Activated T-helper 1 cell treated with anti-CD3 and anti-CD28 coated beads, Interleukin-12 subunit alpha, Interleukin-12 subunit beta, Interleukin-2, Interleukin-4 antibody, amounts not matched to agents 30 ng/mL and 10 ng/mL and 1 ng/mL, durations not matched to agents 14 hours and 24 hours and 36 hours (primary cell): ENCODE measurements at places on chromosomes 2 and 18.

DNA sequence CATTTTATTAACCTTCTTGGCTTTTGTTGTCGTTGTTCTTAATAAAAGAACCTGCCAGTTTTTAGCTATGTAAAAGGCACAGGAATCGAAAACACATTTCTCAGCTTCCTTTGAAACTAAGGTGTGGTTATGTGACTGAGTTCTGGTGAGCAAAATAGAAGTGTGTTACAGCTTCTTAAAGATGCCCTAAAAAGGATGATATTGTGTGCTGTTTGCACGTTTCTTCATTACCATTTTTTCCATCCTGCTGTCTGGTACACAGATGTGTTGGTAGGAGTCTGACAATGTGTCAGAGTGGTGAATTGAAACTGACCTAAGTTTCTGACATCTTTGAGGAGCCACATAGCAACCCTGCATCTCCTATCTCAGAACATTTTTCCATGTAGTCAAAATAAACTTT lies 380.6 kb downstream of the SUCLG1 start:
- no peaks in the 10 kb centered on the region for H3K4me1 ChIP-seq
- DNase-seq = no peak
- H3K36me3 ChIP-seq = no peaks in the 10 kb centered on the region
- peaks cover 5% of the 10 kb centered on the region for H3K27me3 ChIP-seq
- H3K27ac ChIP-seq = no peak overlapping the region

- no peak for DNase-seq
- no peak overlapping the region for H3K4me3 ChIP-seq
- no peak overlapping the region for H3K27ac ChIP-seq
Measured at GRCh38 chr2:51510303-51510702, 478.4 kb upstream of the NRXN1 start.

GRCh38 chr18:6521803-6522418 lies 107.2 kb upstream of the L3MBTL4 start:
- H3K4me3 ChIP-seq = no peak overlapping the region
- H3K36me3 ChIP-seq = no peaks in the 10 kb centered on the region
- H3K4me1 ChIP-seq = no peaks in the 10 kb centered on the region
- H3K27ac ChIP-seq = no peak overlapping the region
- DNase-seq = peak; percentile 3

GRCh38 chr18:43665105-43665788 lies 388.0 kb upstream of the SYT4 start:
- no peaks in the 10 kb centered on the region for H3K4me1 ChIP-seq
- no peak overlapping the region for H3K27ac ChIP-seq
- H3K4me3 ChIP-seq = no peak overlapping the region
- H3K36me3 ChIP-seq = no peaks in the 10 kb centered on the region
- H3K27me3 ChIP-seq = no peaks in the 10 kb centered on the region
- DNase-seq = no peak

DNA sequence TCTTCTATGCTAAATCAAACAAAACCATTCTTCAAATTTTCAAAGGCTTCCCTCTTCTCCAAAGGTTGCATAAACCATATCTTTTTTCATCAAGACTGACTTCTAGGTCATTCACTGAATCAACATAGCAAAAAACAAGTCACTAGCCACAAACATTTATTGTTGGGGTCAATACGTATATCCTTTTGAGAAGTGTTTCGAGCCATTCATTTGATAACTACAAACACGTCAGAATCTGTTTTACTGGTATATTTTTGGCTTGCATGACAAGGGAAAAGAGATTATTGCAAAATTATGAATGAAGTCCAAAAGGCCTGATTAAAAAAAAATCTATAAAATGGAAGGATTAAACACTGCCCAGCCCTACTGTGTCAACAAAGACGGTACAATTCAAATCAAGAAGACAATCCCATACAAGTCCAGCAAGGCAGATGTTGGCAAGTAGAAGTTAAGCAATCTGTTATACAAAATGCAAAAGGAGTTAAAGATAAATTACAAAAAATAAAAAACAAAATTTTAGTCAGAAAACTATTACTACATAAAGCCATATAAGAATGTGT lies 222.4 kb downstream of the SRBD1 start:
- no peak overlapping the region for H3K4me3 ChIP-seq
- no peak overlapping the region for H3K27ac ChIP-seq
- H3K36me3 ChIP-seq = peaks cover 20% of the 10 kb centered on the region
- no peak for DNase-seq
- no peaks in the 10 kb centered on the region for H3K27me3 ChIP-seq

GRCh38 chr2:196640031-196640548 lies 575 bp downstream of the CCDC150 start:
- peak overlapping the region; percentile 81 for H3K27ac ChIP-seq
- peak overlapping the region; percentile 78 for H3K4me3 ChIP-seq
- DNase-seq = no peak
- peaks cover 28% of the 10 kb centered on the region for H3K4me1 ChIP-seq
